ENCODE measurements at places on chromosomes 7 and 10.

GRCh38 chr10:121216295-121216694 lies 365.1 kb downstream of the WDR11 start:
- DNase-seq: no peak

DNA sequence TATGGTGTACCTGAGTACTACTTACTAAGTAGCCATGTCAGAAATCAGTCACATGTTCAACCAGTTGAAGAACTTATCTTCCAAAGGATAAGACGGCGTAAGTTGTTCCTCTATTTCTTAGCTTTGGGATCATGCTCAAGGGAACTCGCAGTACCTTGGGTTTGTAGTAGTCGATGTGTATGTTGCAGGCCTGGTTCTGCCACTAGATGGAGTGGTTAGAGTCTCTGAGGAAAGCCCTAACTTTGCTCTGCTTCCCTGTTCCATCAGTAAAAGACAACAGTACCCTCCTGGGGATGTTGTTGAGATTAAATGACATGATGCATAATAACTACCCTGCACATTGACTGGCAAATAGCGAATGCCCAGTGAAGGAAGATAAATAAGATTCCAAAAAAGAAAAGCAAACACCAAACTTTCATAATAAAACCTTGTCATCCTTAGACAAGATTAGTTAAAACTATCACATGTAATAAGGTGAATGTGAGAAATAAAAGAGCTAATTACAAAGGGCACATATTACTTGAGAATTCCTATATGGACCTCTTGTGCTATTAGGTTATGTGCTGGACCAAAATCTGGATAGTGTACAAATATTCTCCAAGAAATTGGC lies 165.9 kb downstream of the ABCA13 start:
- no peak for DNase-seq

DNA sequence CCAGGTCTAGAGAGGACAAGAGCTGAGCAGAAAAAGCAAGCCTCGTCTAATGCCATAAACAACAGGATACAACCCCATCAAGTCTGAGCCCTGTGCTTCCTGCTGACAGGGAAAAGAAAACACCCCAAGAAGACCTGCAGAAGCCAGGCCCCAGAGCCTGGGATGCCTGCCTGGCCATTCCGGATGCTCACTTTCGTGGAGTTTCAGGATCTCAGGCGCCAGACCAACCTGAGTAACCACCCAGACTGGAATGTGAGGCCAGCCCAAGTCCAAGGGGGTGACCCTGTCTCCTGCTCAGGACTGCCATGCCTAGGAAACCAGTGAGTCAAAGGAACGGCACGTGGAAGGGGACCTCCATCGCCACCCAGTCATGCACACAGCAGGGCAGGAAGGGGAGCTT lies 74.3 kb downstream of the PLXNA4 start:
- no peak for DNase-seq

DNA sequence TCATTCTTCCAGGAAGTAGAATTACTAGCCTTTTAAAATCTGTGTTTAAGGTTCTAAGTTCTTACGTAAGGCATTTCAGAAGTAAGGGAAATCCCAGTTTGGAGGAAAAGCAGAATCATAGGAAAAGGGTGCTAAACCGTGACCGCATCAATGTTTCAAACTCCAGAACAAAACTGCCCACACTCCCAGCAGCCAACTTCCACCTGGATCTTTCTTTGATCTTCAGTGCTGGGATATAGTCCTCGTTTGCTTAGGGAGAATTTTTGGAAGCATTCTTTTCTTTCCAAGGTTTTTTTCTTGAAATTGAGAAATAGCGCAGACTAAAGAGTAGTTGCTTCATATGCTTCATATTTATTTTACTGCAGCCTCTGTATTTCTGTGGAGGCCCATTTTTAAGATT lies 8.9 kb downstream of the PROSER2 start:
- no peak for DNase-seq

DNA sequence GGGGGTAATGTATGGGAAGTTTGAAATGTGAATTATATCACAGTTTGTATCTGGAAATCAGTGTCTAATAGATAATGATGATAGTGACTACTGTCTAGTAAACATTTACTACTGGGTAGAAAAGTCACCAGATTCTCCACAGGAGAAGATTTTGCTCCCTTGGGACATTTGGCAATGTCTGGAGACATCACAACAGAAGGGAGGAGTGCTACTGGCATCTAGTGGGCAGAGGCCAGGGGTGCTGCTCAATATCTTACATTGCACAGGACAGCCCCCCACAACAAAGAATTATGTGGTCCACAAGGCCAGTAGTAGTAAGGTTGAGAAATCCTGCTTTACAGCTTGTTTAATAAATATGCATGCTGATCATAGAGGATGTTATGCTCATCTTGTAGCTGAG lies 92.3 kb upstream of the PRPS1L1 start:
- DNase-seq: peak; percentile 12

DNA sequence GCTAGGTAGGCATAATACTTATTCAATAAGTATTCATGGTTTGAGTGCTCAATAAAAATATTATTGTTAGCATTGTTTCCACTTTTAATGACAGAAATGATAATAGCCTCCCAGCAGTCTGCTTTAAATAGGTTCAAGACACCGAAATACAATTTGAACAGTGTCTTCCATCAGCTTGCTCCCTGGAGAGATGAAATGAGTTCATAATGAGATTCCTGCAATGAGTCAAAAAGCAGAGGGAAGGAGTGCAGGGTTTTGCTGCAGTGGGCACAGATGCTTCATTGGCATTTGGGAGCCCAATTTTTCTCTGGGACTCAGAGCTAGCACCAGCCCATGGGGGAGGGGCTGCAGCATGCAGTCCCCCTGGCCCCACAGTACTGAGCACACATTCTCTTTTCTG lies 32.6 kb upstream of the CHCHD3 start:
- no peak for DNase-seq

DNA sequence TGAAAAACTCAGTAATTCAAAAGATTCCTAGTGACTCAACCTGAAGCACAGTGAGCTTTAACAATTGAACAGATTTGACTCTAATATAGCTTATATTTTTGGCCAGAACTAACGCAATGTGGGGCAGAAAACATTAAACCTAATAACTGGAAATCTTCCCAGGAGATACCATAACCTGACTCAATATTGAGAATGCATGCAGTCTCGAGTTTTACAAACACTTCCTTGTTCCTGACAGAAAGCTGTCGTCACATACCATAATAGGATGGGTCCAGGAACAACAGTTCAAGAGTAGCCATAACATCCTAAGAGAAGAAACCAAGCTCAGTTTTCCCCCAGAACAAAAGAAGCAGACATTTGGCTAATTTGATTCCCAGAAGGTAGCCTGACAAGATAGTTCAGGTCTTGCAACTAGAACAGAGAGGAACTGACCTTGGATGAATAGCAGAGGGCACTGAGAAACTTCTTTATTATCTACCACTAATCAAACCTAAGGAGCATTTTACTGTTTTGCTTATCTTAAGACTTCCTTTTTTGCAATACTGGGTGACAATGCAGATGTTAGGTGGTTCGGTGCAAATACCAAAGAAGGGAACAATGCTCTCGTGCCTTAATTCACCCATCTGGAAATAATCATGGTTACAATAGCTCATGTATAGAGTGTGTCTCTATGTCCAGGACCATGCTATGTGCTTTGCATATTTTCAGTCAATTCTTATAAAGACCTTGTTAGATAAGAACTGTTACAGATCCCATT lies 38.6 kb upstream of the ACSL5 start:
- DNase-seq: peak; percentile 55

- DNase-seq: no peak
These were observed 27.9 kb downstream of the CALML3 start for GRCh38 chr10:5552376-5553321.

GRCh38 chr7:102153599-102153946 lies 133.1 kb upstream of the SH2B2 start:
- no peak for DNase-seq

GRCh38 chr10:118115701-118116100 lies 69.0 kb upstream of the RAB11FIP2 start:
- DNase-seq: no peak

DNA sequence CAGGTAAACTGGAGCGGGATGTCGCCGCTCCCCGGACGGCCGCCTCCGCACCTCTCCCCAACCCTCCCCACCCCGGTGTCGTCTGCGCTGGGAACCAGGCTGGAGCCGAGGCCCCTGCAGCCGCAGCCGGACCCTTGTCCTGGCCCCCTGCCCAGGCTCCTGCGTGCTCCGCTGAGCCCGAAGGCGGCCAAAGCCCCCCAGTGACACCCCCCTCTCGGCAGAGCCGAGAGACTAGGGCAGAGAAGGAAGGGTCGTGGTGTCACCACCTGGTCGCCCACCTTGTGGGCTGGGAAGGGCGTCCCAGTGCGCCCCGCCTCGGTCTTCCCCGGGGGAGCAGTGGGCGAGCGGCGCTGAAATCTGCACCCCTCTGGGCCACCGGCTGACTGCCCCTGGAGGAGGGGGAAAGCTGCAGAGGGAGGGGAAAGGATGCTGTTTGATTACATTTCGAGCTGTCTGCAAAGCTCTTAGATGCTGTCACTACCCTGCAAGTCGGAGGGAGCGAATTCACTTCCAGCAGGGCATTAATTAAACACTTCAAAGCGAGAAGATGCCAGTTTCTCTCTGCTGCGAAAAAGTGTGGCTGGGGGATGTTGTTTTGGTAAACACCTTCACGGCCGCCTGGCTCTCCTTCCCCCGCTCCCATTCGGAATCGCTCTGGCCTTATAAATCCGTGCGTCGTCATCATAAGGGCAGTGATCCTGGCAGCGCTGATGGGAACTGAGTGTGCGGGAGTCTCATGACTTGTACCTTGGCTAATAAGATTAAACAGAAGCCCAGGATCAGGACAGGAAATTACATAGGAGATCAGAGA lies 622 bp downstream of the DYNC1I1 start:
- no peak for DNase-seq

DNA sequence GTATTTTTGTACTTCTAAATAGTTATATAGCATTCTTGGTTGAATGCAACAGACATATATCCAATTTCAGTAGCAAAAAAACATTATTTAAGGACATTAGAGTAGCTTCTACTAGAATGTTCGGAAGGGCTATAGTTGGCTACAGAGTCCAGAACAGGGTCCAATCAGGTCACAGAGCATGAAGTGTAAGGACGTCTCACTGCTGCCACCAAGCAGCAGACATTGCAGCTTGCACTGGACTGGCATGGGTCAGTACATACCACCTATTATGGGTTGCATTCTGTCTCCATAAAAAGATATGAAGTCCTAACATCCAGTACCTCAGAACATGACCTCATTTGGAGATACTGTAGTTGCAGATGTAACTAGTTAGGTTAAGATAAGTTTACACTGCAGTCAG lies 87.3 kb downstream of the LHFPL3 start:
- no peak for DNase-seq

GRCh38 chr10:89615824-89616223 lies 29.2 kb downstream of the PANK1 start:
- DNase-seq: peak; percentile 6

GRCh38 chr7:5238500-5238899 lies 44.2 kb upstream of the SLC29A4 start:
- DNase-seq: no peak

GRCh38 chr7:1548438-1548831 lies 7.6 kb downstream of the TMEM184A start:
- DNase-seq: no peak

- DNase-seq: no peak
These were observed 15.4 kb downstream of the SLC25A28 start for GRCh38 chr10:99604862-99605261.

DNA sequence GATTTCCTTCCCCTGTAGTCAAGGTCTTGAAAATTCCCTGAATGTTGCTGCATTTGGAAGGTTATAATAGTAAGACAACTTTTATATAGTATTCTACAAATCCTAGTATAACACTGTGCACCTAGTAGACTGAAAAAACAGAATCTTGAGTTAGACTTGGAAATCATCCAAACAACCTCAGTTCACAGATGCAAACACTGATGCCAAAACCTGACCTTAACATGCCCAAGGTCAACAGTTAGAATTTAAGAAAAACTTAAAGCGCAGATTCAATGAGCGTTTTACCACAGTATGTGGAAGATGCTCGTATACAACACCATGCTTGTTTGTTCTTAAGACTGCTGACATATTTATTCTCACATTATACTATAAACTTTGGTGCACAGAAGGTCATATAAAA lies 3.0 kb downstream of the PIP4K2A start:
- DNase-seq: no peak

DNA sequence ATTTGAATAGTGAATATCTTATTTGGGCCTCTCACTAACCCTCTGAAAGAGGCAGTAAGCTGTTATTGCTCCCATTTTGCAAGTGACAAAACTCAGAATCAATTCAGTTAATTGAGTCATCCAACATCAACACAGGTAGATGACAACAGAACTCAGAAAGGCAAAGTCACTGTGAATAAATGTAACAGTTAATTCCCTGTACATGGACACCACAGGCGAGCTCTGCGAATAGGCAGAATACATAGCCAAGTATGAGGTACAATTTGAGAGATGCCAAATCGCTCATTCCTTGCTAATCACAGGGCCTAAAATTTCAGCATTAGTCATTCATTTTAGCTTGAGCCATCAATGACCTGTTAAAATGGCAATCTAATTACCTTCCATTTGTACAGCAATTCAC lies 52.6 kb upstream of the HECTD2 start:
- no peak for DNase-seq

DNA sequence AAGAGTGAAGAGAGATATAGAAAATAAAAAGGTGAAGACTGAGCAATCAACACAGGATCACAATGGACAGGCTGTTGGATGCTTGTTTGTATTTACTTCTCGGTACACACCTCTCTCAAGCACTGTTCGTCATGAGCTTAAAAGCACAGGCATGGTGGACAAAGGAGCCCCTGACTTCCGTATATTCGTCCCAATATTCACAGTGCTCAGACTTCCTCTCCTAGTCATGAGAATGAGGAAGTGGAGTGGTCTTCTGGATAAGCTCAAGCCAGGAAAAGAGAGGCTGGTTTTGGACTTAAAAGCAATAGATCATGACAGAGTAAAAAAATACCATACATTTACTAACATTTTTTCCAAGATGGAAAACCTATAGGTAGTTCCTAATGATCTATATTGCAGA lies 172.5 kb downstream of the SORCS1 start:
- no peak for DNase-seq

- no peak for DNase-seq
These were observed 588.7 kb upstream of the MBL2 start for GRCh38 chr10:53361281-53361680.

GRCh38 chr7:66043681-66044497 lies 31.7 kb upstream of the ASL start:
- peak; percentile 21 for DNase-seq

DNA sequence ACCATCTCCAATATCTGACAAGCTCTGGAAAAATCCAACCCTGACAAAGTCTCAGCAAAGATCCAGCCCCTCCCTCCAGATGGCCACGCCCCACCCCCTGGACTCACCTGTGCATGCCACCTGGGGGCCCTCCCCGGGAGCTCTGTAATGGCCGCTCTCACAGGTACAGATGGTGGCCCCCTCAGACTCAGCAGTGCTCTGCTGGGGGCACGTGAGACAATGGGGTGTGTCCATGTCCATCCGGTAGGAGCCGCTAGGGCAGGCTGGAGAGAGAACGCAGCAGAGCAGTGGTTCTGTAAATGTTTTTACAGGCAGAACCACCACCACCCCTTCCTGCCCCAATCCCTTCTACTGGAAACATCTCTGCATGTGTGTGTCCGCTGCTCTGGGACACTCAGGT lies 9.5 kb downstream of the EPHA1 start:
- no peak for DNase-seq

All from fibroblast of skin of abdomen (primary cell).